ENCODE measurements at places on chromosomes 2 and 18. TPM values are rescaled to one million over a fixed set of nuclear protein-coding genes. Genes with fewer than 3 reads are reported as not detected.
A peak's percentile ranks its signal among the peaks of the same experiment; 100 is the strongest.

GRCh38 chr2:18684206-18685038 is 95.1 kb upstream of the NT5C1B start:
- no peak for DNase-seq

GRCh38 chr18:79136742-79137141 is 67.5 kb downstream of the ATP9B start:
- no peak for DNase-seq

DNA sequence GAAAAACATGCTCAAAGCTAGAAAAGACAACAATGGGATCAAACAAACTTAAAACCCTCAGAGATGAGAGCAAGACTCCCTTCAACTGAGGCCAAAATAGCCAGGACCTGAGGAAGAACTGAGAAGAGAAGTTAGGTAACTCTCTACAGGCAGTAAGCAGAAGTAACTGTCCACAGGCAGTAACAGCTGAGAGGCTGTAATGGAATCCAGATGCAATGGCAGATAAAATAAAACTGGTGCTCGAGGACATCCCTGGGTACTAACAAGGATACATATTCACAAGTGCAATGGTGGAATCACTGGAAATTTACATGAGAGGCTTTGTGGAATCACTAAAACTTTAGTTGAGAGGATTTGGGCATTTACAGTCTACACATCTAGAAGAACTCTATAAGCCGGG is 30.4 kb upstream of the C2orf66 start:
- no peak for DNase-seq

- no peak for DNase-seq
Measured at GRCh38 chr2:103402944-103403343, 641.1 kb downstream of the TMEM182 start.

DNA sequence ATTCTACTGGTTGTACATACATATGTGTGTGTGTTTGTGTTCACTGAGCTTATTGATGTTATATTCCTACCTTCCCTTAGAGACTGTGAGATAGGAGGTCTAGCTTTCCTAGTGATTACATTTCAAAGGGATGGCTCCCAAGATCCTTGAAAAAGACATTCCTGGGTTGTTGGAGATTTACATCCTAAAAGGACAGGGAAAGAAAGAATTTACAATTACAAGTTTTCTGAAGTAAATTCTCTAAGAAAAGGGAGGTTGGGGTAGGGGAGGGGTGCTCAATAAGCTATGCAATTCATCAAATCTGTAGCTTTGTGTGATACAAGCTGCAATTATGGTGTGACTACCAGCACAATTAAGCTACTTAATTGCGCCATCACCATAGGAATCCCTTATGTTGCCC is 284.3 kb downstream of the NUP35 start:
- DNase-seq: no peak

DNA sequence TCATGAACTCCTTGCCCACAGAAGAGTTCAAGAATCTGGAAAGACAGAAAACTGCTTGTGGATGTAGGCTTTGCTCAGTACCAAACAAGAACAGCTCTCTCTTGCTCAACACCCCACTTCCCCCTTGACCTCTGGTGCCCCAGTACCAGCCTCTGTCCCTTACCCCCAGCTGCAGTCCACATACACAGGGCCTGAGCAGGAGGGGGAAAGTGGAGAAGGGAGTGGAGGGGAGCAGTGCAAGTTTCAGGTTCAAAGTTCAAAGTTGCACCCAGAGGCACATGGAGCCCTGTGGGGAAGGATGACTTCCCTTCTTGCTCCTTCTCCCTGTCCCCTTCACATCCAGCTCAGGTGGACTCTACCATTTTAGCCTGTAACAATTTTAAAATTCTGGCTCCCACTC is 61.1 kb upstream of the LPIN2 start:
- peak; percentile 34 for DNase-seq

GRCh38 chr2:28394331-28394877 is 1.7 kb downstream of the FOSL2 start:
- DNase-seq: no peak

DNA sequence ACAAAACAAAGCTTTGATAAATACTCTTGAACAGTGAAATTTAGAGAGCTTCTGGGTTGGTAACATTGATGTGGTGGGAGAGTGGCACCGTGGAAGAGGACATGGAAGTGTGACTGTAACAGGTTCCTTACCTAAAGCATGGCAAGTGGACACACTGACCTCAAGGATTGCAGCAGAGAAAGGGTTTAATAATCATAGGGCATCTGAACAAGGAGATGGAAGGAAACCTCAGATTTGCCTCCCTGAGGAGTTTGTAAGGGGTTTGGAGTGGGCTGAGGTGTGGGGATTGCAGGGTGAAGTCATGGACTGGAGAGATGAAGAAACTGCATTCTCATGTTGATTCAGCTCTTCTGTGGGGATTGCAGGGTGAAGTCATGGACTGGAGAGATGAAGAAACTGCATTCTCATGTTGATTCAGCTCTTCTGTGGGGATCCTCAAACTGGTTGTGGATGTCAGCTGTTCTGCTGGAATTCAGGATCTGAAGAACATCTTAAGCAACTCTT is 83.8 kb upstream of the TLK1 start:
- no peak for DNase-seq

GRCh38 chr2:10935366-10935918 is 23.7 kb downstream of the KCNF1 start:
- no peak for DNase-seq

DNA sequence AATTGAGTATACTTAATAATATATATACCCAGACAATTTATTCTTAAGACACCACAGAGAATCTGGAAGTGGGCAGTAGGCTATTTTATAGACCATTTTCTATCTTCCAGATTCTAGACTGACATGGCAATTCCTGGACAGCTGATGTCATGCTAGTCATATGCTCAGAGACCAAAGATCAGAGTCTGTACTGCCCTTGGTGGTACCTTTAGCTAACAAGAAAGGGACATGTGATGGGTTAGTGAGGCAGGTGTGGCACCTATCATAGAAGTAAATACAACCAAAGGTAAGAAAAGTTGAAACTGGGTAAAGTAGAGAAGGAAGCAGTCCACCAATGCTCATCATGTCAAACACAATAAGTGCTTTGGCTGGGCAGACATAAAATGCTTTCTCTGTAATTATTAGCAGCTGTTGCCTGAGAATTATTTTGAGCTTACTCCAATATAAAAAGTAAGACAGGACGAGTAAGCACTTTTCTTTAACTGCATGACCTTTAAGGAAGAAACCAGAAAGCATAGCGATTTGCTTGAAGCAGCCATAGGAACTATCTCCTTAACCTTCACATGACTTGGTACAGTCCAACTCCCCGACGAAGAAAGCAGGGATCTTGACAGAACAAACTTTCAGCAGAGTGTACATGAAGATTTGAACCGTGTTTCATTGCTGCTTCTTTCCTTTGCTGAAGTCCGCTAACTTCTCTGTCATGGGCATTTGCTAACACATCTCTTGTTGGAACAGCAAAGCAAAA is 47.1 kb downstream of the SLC40A1 start:
- no peak for DNase-seq

DNA sequence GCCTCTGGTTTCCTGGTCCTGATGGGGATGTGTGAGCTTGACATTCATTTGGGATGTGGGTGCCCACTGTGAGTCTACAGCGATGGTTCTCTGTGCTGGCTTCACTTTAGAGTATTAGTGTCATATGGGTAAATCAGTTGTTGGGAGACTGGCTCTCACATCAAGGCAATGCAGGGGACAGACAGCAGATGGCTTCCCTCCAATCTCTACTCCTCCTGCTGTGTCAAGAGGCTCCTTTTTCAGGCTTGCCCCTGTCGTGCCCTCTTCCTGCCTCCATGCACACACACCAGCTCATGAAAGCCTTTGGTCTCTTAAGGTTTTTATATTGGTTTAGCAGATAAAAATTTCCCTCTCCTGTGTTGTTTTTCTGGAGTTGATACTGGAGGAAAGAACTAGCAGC is 315.6 kb downstream of the RDH14 start:
- no peak for DNase-seq

- DNase-seq: no peak
Measured at GRCh38 chr2:172091000-172091641, 5.8 kb downstream of the DLX1 start.

- no peak for DNase-seq
Measured at GRCh38 chr2:109345091-109345490, 216.1 kb downstream of the SH3RF3 start.

DNA sequence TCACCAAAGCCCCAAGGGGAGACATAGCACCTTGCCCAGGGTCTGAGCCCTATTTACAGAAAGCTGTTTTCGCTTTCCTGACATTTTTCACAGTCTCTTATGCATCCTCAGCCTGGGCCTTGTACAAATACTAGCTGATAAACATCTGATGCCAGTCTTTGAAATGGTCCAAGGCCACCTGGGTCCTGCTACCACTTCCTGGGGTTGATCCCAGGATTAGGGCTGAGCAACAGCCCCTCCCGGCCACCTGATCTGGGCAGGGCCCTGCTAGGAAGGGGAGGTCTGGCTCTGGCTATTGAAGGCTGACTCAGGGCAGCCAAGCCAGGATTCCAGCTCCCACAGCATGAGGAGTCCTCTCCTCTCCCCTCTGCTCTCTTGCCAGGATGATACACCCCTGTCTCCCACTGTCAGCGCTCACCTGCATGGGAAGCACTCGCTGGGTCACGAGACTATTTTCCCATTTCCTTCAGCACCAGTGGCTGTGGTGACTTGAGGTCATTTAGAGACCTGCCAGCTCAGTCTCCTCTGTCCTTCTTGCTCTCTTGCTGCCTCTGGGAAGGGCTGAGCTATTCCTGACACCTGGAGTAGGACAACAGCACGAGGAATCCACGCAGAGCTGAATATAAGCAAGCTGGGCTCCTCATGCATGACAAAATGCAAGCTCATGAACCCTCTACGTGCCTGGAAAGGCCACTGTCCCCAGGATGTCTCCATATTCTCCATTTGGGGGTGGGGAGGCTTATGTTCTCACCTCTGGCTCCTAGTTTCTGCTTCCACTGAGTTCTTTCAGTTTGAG is 53.0 kb upstream of the LGALSL start:
- no peak for DNase-seq

GRCh38 chr18:3354506-3354905 is 92.6 kb downstream of the MYL12B start:
- DNase-seq: no peak

DNA sequence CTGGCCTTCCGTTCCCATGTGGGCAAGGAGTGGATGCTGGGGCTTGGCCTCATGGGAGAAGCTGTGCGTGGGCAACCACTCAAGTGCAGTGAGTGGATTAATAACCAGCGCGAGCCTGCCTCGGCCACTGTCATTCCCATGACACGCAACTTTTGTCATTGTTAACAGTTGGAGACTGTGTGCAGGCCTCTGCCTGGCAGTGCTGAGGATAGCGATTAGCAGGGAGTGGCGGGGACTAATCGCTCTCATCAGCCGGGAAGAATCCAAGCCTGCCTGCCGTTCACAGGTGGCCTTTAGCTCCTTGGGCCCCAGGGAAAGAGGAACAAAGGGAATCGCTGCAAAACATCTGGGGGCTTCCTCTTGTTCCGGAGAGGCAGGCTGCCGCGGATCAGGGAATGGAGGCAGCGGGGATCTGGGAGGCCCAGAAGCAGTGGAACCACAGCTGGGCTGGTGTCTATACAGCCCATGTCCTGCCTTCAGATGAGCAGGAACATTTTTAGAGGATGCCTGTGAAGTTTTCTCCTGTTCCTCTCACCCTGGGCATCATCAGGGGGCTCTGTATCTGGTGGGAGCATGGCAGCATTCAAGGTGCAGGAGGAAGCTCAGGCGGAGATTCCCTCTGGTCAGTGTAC is 53.8 kb downstream of the CTIF start:
- no peak for DNase-seq

DNA sequence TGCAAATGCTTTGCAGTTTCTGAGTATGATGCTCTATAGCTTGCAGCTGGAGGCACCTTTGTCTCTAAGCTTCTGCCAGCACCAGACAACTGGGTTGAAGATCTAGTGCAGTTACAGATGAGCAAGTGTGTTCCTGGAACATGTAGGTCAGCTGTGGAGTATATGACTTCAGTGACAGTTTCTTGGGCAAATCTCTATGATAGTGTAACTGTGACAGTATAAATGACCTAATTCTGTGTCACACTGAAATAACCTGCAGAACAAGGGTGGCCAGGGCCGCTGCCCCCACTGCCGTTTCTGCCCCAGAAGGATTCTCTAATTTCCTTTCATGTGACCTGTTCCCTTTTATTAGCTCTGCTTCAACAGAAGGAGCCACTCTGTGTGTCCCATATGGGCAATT is 145.3 kb upstream of the DAPL1 start:
- no peak for DNase-seq

DNA sequence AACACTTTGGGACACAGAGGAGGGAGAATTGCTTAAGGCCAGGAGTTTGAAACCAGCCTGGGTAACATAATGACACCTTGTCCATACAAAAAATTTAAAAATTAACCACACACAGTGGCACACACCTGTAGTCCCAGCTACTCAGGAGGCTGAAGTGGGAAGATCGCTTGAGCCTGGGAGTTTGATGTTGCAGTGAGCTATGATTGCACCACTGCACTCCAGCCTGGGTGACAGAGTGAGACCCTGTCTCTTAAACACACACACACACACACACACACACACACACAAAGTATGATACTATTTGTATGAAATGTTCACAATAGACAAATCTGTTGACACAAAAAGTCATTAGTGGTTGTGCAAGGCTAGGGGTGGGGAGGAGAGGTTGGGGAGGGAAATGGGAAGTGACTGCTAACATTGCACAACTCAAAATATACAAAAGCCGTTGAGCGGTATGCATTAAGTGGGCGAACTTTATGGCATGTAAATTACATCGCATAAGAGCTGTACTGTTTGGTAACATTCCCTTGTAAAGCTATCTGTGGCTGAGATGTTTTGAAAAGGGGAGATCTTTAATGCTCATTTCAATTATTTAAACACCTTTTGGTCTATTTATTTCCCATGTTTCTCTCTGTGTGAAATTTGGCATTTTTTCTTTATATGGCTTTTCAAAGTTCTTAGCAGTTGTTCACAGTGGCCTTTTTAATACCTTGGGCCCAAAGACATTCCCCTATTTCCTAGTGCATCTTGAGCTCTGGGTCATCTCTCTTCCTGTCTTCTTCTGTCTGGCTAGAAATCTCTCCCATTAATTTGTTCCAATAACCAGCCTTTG is 58.9 kb upstream of the ZNF516 start:
- DNase-seq: no peak

GRCh38 chr2:215903203-215903602 is 110.1 kb downstream of the MREG start:
- DNase-seq: no peak

- DNase-seq: no peak
Measured at GRCh38 chr2:231391981-231392380, 3.5 kb upstream of the B3GNT7 start.

- DNase-seq: no peak
Measured at GRCh38 chr2:46856336-46856735, 59.3 kb downstream of the MCFD2 start.

DNA sequence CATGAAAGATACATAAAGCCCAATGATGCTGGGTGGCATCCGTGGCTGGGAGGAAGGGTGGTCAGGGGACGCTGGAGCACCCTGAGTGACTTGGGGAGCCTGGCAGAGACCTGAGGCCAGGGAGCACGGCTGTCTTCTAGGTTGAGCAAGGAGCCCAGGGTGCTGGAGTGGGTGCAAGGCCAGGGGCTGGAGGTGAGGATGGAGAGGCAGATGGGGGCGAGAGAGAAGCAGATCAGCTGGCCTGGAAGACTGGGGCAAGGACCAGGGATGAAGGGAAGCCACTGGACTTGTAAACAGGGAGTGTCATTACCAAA is 52.2 kb downstream of the FAM178B start:
- DNase-seq: no peak

GRCh38 chr18:10878703-10879102 is 270.7 kb downstream of the PIEZO2 start:
- no peak for DNase-seq

Gene ACTG2
- 2.8 TPM for total RNA-seq

Gene CHAC2
- 1.8 TPM for total RNA-seq

Gene SLC11A1
- total RNA-seq: 3.3 TPM

Gene ALPP
- 0.20 TPM for total RNA-seq

Gene TWSG1
- total RNA-seq: 4.4 TPM

Gene SLC8A1
- 6.0 TPM for total RNA-seq

Gene CRYBA2
- not detected for total RNA-seq

Gene PIK3C3
- total RNA-seq: 17.5 TPM
